HT1080 (cell line): ENCODE measurements at places on chromosomes 2 and 18. TPM values are rescaled to one million over a fixed set of nuclear protein-coding genes. Genes with fewer than 3 reads are reported as not detected.

GRCh38 chr18:8890957-8891464 is 185.7 kb downstream of the MTCL1 start:
- peak; percentile 97 for DNase-seq

DNA sequence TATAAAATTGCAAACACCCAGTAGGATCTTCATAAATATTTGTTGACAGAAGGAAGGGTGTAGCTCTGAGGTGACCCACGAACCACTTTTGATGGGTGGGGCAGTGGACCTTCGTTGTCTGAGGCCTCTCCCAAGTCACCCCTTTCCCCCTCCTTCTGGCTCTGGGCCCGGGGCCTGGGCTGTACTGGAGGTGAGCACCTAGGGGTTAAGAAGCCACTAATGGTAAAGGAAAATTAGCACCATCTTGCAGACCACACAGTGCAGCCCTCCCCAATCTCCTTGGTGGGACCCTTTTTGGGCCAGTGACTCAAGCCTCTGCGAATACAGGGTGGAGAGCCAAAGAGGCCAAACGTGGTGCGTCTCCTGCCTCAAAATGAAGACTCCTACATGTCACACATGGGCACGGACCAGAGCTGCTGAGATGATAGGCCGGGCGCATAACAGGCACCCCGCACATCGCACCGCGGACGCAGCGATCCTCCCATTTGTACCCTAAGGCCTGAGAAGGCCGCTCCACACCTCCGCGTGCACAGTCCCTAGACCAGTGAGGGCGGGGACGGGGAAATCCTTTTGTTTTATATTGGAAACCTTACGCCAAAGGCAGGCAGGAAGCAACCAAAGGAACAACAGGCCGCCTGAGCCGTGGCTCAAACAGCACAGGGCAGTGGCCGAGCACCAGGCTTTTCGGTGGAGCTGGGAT is 31.9 kb upstream of the ATP6V1B1 start:
- no peak for DNase-seq

DNA sequence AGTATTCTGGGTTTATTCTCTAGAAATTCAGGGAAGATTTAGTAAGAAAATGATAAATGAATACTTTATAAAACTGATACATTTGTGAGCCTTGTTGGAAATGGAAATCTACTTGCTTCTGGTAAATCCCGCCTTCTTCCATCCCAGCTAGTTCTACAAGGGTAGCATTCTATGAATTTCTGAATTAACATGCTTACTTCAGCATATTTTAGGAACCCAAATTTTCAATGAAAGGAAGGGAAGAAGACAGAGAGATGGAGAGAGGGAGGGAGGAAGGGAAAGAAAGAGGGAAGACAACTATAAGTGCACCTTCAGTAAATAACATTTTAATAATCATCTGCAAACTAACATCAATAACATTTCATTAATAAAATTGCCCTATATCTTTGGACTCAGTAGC is 26.6 kb upstream of the TMEM237 start:
- no peak for DNase-seq

DNA sequence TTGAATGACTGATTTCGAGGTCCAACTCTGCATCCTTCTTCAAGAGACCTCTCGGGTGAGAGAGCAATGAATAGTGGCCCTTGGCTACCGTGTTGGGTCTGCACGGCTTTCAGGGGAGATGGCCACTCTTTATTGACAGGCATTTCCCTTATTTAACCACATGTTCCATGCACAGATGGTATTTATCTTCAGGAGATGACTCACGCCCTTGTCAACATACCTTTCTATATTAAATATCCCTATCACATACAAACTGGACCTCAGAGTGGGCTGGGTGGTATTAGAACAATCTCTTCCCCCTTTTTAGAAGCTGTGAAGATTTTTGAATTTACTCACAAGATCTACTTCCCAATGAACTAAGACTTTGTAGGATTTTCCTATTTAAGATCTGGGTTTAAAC is 109.6 kb upstream of the CDC42EP3 start:
- DNase-seq: peak; percentile 93

GRCh38 chr2:45291296-45291701 is 282.0 kb upstream of the SIX2 start:
- no peak for DNase-seq

AFF3 gene
- total RNA-seq: 6.8 and 9.3 TPM in 2 replicates

MAPRE2 gene
- 10.3 and 14.8 TPM in 2 replicates for total RNA-seq

MARCO gene
- 0.32 TPM in 1 of 2 replicates, not detected in the other for total RNA-seq

DNA sequence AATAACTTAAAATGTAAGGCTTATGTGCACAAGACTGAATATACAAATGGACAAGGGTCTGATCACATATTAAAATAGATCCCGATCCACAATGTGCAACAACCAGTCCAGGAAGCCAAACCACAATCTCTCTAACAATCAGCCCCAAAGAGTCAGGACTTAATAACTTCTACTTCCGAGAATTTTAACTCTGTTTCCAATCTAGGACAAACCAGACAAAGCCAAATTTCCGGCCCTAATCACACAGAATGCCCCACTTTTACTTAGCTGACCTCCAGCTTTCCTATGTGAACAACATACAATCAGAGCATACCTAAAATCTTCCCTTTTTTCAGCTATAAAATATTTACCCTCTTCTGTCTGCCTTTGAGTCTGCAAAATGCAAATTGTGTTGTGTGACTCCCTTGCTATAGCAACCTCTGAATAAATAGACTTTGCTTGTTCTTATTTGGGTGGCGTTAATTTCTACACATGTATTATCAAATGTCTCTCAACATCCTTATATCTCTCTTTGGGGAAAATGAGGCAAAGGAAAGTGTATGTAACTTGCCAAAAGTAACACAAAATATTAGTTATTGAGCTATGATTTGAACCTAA is 381.9 kb upstream of the MC4R start:
- no peak for DNase-seq

GRCh38 chr2:224147174-224147573 is 108.1 kb upstream of the SERPINE2 start:
- peak; percentile 34 for DNase-seq

AMMECR1L gene
- total RNA-seq: 12.3 and 15.2 TPM in 2 replicates

ARHGEF33 gene
- 0.80 TPM in 1 of 2 replicates, not detected in the other for total RNA-seq
